ENCODE measurements at places on chromosomes 4 and X. TPM values are rescaled to one million over a fixed set of nuclear protein-coding genes. Genes with fewer than 3 reads are reported as not detected.

GRCh38 chr4:24055623-24056022 lies 165.8 kb upstream of the PPARGC1A start:
- DNase-seq: no peak

GRCh38 chrX:67604979-67605703 lies 61.3 kb downstream of the AR start:
- DNase-seq: peak; percentile 17

- DNase-seq: peak; percentile 4
Measured at GRCh38 chrX:72569786-72570185, 2.9 kb downstream of the HDAC8 start.

GRCh38 chrX:18927558-18927957 lies 56.4 kb downstream of the PHKA2 start:
- DNase-seq: peak; percentile 37

- DNase-seq: no peak
Measured at GRCh38 chr4:184328022-184328736, 110.5 kb upstream of the ENPP6 start.

- DNase-seq: no peak
Measured at GRCh38 chr4:122331195-122331594, 47.6 kb upstream of the ADAD1 start.

- DNase-seq: no peak
Measured at GRCh38 chrX:106599411-106599810, 12.4 kb upstream of the RADX start.

DNA sequence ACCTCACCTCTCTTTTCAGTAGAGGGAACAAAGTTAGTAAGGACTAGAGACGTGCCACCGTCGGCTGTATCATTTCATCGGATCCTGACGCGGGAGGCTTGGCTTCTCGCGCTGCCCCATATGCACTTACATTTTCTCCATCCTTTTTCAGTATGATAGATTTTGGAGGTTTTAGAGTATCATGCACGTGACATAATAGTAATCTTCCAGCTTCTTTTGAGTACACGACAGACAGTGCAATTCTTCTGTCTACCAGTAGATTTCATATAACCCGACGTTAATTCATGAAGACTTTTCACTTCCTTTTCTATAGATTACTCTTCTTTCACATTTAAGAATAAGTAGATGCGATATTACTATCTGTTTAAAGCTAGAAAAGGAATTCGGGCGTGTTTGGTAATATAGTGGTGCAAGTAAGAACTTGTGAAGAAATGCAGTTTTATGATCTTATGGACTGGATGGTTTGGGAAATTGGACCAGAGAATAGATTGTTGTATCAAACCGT lies 1.0 kb downstream of the CDS1 start:
- DNase-seq: peak; percentile 8

DNA sequence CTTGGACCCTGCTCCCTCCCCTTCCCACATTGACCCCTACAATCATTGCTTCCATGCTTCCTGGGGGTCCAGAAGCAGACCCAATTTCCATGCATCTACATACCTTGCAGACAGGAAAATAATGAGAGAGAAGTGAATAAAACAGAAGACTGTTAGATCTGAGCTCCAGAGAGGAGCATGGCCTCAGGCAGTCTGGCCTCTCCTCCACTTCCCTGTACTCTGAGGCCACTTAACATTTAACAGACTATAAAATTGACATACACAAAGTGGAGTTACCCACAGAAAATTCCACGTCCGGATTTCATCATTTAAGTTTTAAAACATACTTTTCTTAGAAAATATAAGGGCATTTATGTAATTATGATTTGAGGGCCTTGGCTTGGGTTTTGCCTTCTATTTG lies 2.1 kb upstream of the PRSS12 start:
- no peak for DNase-seq

GRCh38 chr4:544386-545105 lies 31.5 kb downstream of the TMEM271 start:
- no peak for DNase-seq

DNA sequence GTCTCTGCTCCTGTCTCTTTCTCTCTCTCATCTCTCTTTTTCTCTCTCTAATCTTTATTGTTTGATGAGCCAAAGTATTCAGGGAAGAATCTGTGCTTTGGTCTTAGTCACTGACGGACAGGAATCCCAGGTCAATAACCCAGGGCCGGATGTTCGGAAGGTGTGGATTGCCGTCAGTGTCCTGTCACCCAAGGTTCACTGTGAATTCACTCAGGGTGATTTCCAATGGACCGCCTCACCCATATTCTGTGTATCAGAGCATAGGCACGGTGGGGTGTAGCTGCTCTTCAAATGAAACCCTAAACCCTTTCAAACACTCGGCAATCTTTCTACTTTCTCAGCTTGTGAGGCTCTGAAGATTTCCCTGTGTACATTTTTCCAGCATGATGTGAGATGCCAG lies 144.6 kb upstream of the GPC4 start:
- DNase-seq: no peak

GRCh38 chr4:110305455-110305854 lies 107.0 kb upstream of the ELOVL6 start:
- DNase-seq: no peak

DNA sequence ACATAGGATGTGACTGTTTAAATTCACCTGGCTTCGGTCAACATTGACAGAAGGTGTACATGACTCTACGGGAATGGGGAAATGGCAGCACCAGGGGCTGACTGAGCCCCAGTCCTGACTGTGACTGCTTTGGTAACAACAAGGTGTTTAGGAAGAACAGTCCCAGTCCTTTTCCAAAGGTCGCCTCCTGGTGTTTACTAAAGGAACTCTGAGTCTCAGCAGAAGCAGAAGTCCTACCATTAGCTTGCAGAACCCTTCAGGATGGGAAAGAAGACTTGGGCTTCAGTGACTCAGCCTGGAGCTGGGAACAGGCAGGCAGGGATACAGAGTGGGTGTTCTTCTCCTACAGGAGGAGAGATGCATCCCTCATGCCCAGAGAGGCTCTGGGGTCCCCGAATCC lies 103.3 kb downstream of the MGST2 start:
- DNase-seq: no peak

DNA sequence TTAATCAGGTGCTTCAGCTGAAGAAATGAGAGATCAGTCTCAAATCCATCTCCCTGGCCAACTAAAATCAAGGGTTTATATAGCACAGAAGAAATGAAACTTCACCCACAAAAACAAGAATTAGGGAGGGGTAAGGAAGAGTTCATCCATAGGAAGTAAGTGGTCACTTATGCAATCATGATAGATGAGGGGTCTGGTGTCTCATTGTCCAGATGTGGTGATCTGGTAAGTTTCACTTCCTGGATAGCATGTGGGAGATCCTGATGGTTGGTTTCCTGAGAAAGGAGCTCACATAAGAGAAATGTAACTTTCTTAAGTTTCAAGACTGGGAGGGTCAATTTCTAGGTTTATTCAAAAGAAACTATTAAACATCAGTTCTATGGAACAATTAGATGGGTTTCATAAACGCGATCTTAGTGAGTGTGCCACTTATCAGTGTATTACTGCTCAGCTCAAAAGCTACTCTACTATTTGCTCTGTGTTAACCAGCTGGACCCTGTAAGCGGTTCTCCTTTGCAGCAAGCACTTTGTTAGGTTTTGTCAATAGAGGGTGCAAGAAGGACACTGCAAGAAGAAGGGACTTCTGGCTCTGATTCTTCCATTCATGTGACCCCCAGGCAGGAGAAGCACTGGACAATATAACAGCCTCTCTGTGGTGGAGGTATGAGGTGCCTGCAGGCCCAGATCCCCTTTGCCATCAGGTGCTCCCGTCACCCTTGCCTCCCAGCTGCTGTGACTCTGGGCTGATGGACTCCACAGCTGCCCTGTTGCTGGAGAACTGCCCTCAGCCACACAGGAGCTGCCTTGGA lies 35.4 kb upstream of the HPSE start:
- peak; percentile 62 for DNase-seq

GRCh38 chr4:45324455-45325417 lies 598.4 kb upstream of the GNPDA2 start:
- DNase-seq: no peak

DNA sequence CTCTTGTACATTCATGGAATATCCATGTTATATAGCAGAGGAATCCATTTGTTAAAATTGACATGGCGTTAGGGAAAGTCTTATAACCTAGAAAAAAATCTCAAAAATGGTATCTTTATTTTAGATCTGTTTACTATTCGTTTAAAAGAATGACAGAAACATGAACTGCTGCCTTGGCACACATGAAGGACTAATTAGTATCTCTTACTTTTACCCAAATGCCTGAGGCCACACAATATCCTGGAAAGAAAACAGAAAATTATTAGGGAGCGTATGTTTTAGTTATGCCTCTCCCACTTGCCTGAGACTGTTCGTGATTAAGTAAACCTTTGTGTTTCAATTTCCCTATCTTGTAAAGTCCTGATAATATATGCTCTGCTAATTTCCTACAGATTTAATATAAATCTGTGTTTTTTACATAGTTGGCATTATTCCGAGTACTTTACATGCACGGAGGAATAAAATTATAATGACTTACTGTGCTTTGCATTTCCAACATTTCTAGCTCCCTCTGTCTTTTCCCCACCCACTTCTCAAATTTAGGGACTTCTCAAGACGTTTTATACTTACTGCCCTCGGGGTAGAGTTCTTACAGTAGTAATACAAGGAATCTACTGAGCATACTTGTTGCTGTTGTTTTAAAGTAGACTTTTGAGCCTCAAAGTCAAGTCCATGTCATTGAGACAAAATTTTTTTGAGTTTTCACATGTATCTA lies 147.3 kb downstream of the VEGFC start:
- DNase-seq: no peak

DNA sequence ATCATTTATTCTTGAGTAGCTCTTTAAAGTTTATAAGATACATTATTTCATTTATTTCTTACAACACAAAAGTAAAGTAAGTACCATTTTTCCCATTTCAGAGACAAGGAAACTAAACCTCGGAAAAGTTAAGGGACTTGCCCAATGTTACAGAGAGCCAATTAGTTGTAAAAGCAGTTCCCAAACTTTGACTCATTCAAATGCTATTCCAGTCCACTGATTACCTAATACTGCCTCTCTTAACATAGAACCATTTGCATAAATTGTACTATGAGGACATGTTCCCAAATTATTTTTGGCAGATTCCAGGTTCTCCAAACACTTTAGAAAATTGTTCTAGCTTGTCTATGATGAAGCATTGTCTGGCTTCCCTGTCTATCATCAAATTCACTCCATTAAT lies 45.6 kb upstream of the GRIA3 start:
- no peak for DNase-seq

GRCh38 chr4:74133786-74134499 lies 24.0 kb upstream of the MTHFD2L start:
- DNase-seq: peak; percentile 82

GRCh38 chrX:124045109-124045508 lies 83.6 kb downstream of the STAG2 start:
- DNase-seq: no peak

The ESX1 gene
- not detected for polyA plus RNA-seq

The GPR78 gene
- polyA plus RNA-seq: 0.29 TPM

The ARAP2 gene
- 1.5 TPM for polyA plus RNA-seq

The HTN1 gene
- not detected for polyA plus RNA-seq

The PPP1R2C gene
- polyA plus RNA-seq: not detected

The FAM200B gene
- 31.9 TPM for polyA plus RNA-seq
